ENCODE measurements at places on chromosomes 6 and 20.

- no peak for DNase-seq
These were observed 137.1 kb downstream of the LY86 start for GRCh38 chr6:6725468-6726209.

DNA sequence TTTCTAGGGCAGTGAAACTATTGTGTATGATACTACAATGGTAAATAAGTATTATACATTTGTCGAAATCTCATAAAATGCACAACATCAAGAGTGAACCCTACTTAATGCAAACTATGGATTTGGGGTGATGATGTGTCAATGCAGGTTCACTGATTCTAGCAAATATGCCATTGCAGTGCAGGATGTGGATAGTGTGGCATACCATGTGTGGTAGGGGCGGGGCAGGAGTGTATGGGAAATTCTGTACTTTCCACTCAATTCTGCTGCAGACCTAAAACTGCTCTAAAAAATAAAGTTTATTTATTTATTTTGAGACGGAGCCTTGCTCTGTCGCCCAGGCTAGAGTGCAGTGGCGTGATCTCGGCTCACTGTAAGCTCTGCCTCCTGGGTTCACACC is 44.3 kb downstream of the ABHD12 start:
- DNase-seq: no peak

DNA sequence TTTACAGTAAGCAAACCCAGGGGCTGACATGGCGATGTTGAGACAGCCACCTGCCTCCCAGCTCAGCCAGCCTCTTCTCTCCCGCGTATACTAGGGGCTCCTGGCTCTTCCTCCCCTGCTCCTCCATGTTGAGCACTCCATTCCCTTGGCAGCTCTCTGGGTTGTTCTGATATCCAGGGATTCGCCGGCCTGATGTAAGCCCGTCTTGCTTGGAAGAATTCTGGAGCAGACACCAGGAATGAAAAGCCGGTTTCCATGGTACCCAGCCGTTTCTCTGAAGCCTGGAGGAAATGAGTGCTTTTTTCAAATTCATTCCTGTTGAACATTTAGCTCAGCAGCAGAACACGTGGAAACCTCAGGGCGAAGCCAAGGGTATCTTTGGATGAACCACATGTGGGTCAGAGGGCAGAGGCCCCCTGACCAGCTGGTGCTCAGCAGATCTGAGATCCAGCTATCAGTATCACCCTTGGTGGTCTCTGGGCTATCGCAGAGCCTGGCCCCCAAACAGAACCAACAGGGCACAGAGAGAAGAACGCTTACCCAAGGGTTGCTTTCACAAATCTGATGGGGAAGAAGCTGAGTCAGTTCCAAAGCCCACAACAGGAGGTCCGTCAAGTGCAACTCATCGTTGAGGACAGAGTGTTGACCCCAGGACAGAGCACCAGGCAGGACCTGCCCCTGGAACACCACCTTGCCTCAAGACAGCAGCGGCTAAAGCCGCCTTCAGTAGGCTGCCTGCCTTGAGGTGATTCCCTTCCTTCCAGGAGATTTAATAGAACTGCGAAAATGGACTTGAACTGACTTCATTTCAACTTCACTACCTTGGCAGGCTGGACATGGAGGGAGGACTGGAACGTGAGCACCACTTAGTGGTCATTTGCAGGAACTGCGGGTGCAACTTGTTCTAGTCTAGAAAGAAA is 96.1 kb upstream of the RIN2 start:
- peak; percentile 86 for DNase-seq

DNA sequence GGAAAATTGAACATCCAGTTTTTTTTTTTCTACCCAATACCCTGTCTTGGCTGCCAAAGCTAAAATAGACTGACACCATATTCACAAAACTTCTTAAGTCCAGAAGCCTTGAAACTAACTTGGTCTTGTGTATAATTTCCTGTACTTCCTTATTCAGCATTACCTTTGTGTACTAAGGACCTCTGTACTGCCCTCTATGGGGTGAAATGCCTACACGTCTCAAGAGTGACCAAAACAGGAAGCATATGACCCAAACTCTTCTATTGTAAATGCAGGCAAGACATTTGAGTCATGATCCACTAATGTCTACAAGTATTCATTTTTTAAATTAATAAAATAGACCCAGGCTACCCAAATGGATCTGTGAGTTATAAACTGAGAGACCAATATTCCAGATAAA is 50.4 kb downstream of the HMGCLL1 start:
- DNase-seq: peak; percentile 53

Data from cardiac fibroblast (primary cell).